GM03348 (cell line): ENCODE measurements at places on chromosomes 7 and 10.

GRCh38 chr10:33229252-33229948 is 105.1 kb downstream of the NRP1 start:
- peak; percentile 26 for DNase-seq

DNA sequence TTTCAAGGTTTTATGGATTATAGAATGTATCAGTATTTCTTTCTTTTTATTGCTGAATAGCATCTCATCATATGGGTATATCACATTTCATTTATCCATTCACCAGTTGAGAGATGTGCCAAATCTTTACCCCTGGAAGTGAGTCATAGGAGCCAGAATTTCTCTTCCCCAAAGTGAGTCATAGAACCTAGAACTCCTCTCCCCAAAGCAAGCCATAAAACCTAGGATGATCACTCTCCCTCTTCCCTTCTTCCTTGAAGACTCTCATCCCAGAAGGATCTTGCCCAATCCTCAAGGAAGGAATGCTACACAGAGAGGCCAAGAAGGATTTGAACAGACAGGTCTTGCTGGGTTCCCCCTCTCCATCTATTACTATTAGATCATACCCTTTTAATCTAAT is 199.9 kb downstream of the EVX1 start:
- DNase-seq = peak; percentile 18

DNA sequence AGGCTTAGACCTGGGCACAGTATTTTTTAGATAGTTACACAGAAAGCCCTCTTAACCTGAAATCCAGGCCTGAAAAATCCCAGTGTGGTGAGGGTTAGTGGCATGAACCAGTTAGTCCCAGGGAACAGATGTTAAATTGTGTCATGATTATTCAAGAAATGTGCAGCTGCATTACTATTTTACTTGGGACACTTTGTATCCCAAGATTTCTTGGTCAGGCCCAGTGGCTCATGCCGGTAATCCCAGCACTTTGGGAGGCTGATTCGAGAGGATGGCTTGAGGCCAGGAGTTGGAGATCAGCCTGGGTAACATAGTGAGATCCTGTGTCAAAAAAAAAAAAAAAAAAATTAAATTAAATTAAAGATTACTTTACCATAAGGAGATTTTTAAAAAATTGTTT is 36.0 kb upstream of the OTUD1 start:
- DNase-seq = no peak

GRCh38 chr10:11528286-11528685 is 83.2 kb downstream of the USP6NL start:
- DNase-seq = no peak

DNA sequence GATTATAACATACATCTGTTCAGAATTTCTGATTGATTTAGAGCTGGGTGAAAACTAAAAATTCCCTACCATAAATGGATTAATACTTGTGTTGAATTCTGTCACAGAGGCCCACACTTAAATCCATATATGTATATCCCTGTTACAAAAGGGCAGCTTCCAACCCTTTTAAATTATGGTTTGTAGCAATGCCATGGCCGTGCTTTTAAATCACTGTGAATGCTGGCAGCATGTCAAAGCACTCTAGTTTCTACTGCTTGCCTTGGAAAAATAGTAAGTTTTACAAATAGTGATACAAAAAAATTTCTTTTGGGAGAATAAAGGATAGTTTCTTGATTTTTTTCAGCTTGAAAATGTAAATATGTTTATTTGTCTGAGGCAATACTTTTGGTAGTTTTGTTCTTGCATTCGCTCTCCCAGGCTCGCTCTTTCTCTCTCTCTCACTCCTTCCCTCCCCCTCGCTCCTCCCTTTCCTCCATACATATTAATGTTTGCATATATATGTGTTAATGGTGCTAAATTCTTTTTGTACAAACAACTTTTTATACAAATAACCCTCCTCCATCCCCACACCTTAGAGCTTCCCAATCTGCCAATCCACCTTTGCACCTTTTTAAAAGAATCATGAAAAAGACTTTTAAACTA is 29.8 kb downstream of the TES start:
- DNase-seq = no peak

DNA sequence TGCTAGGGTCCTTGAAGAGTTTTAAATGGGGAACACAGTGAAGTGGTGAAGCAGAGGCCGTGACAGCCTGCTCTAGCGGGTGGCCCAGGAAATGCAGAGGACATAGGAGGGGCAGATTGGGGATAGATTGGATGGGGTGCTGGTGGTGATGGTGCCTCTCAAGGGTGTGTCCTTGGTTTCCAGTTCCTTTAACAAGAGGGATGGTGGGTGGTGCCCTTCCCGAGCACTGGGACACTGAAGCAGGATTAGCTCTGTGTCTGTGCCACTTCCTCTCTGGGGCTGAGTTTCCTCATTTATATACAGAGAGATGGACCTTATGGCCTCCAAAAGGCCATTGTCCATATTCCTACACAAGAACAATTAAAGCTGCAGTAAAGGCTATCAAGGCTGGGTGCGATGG is 285.5 kb downstream of the TCF7L2 start:
- DNase-seq = no peak

DNA sequence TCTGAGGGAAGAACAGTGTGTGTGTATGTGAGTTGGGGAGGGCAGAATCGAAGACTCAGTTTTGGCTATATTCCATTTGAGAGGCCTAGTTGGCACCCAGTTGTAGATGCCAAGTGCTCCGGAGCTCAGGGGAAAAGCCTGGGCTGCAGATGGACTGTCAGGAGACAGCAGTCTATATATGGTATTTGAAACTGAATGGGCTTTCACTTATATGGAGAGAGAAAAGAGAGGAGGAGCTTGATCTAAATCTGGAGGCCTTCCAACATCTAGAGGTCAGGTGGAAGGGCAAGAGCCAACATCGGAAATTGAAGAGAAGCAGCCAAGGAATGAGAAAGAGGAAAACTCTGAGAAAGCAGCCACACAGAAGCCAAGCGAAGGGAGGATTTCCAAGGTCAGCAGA is 350.8 kb upstream of the BMPER start:
- no peak for DNase-seq

- DNase-seq = no peak
Measured at GRCh38 chr10:11602358-11602757, 9.1 kb downstream of the USP6NL start.

DNA sequence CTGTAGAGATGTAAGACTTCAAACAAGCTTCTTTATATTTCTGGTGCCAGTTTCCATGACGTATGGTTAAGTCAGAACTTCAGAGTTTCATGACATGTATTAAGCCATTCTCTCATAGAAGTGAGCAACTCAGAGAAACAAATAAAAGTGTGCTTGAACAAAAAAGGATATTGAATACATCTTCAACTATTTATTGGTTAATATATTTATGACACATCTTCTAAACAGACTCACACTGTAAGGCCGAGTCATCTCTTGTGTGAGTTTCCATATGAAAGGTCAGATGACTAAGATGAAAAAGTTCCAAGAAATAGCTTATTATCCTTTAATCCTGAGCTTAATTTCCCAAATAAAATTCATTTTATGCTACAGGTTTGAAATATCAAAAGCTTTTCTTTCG is 105.5 kb upstream of the CSTF2T start:
- DNase-seq = peak; percentile 22

GRCh38 chr10:126259760-126260479 is 128.4 kb downstream of the ADAM12 start:
- no peak for DNase-seq

GRCh38 chr10:104273899-104274575 is 5.1 kb downstream of the GSTO2 start:
- peak; percentile 59 for DNase-seq

GRCh38 chr7:33965183-33965744 is 59.9 kb downstream of the BMPER start:
- peak; percentile 11 for DNase-seq

DNA sequence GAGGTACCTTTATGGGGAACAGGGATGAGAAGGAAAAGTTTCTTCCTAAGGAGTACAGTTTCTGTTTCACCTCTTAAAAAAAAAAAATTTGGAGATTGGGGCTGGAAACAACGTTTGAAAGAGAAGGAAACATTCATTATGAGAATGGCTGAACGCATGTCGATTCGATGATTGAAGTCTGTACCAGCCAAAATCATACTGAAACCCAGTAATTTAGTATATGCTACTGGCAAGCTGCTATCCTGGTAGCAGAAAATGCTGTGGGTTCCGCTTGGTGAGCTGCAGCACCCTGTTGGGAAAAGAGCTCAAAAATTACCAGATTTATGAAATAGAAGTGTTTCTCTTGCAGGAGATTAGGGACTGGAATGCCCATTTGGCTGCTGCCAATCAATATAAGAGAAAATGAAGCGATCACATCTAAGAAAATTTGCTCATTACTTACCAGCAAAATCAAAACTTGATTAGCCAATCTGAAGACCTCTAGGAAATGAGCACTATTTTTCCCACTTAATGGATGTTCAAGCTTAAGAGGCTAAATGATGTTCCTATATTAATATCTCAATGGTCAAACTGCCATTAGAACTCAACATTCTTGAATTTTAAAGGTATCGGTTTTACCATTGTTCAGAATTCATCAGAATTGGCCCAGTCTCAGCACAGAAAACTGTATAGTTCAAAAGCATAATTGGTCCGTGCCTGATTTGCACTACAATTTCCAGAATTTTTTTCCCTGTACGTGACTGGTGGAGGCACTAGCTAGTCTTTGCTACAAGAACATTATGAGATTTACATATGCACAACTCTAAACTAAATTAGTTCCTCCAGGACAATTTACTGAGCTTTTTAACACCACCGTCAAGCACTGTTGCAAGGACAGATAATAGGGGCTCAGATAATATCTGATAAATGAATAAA is 1.2 kb upstream of the ITGB1 start:
- no peak for DNase-seq

GRCh38 chr10:66795866-66796265 is 130.0 kb upstream of the LRRTM3 start:
- DNase-seq = no peak

DNA sequence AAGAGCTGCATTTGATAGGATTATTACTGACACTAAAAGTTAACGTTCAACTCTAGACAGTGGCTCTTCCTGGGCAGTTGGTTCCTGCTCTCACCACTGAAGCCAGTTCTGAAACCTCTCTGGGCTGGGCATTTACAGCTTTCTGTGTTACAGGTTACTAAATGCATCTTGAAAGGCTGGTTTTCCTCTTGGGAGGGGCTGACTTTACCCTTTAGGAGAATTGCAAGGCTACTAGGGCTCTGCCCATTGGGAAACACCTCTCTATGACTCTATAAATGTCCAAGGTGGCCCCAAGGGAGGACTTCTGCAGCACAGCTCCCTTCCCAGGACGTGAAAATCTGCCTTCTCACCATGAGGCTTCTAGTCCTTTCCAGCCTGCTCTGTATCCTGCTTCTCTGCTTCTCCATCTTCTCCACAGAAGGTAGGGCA is at the start of gene GPR15LG:
Gene GPR15LG, plus strand, starts transcription at position 301 of the 429 bp plus-strand sequence. Its CDS starts 51 bp downstream, at position 352.
- no peak for DNase-seq

DNA sequence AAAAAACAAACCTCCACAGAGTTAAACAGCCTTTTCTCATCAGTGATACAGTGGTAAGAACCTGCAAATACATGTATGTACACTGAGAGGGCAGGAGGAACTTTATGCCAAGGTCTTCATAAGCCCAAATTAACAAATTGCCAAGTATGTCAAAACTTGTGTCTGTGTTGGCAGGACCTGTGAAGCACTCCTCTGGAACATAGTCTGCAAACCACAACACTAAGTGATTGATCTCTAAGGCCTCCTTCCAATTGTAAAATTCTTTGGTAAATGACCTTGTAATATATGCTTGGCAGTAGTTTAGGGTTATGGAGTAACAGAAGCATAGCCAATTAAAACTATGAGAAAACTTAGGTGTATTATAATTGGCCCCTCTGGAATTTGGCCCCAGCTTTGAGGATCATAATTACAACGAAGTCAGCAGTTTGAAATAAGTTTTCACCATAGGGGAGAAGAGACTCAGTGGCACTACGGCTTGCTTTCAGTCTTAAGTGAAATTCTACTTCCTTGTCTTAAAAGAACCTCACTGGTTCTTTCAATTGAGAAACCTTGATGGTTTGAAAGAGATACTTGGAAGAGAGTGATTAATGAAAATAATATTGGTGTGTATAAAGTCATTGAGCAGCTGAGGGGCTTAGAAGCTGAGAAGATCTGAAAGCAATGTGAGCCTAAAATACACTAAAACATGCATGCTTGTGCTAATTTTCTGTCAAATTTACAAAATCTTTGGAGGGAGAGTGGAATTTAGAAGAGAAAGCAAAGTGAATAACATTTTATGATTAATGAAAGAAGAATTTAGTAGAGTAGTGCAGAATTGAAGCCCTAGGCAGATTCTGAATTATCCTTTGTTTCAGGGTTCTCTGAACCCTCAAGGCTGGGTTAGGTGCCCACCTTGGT is 57.6 kb downstream of the CNNM2 start:
- DNase-seq = peak; percentile 41

DNA sequence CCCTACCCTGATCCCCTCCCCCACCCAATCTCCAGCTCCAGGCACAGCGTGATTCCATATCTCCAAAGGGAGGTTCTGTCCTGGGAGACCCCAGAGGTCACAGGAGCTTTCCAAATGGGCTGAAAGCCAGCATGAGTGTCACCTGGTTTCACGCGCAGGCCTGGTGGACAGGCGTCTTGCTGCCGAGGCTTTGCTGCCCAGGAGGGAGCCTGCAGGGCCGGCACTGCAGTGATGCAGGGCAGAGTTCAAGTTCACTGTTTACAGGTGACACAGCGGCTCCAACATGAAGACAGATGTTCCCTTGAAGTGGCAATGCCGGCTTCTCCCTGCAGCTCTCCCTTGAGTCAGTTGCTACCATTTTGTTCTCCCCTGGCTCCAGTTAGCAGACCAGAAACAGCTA is 104.3 kb downstream of the TCERG1L start:
- no peak for DNase-seq
